ENCODE measurements at places on chromosomes 11 and 22.
A peak's percentile ranks its signal among the peaks of the same experiment; 100 is the strongest.

- no peak for DNase-seq
These were observed 24.6 kb downstream of the RASD2 start for GRCh38 chr22:35564975-35565867.

GRCh38 chr11:96002339-96002738, 78.4 kb upstream of the MTMR2 start:
- DNase-seq: no peak

GRCh38 chr11:94558468-94558867, 8.7 kb upstream of the PIWIL4 start:
- peak; percentile 89 for DNase-seq

- no peak for DNase-seq
These were observed 36.9 kb upstream of the CCND1 start for GRCh38 chr11:69604055-69604454.

- no peak for DNase-seq
These were observed 55.9 kb downstream of the KCNC1 start for GRCh38 chr11:17790453-17790852.

- DNase-seq: no peak
These were observed 785 bp downstream of the OTUB1 start for GRCh38 chr11:63986932-63987513.

GRCh38 chr11:1195682-1196515, 27.0 kb upstream of the MUC5B start:
- no peak for DNase-seq

GRCh38 chr11:57513911-57514537, 1.5 kb downstream of the SLC43A1 start:
- no peak for DNase-seq

DNA sequence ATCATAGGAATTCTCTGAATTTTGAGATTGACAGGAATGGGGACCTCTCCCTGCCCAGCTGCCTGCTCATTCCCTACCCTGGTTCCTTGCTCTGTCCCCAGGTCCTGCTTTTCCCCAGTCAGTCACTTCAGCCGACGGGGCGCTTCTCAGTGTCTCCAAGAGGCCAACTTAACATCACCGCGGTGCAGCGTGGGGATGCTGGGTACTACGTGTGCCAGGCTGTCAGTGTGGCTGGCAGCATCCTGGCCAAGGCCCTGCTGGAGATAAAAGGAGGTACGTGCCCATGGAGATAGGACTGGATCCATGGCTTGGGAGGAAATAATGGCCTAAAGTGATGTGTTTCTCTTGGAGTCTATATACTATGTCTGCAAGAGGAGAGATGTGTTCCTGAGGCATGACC, 7.0 kb downstream of the ROBO3 start:
- no peak for DNase-seq

DNA sequence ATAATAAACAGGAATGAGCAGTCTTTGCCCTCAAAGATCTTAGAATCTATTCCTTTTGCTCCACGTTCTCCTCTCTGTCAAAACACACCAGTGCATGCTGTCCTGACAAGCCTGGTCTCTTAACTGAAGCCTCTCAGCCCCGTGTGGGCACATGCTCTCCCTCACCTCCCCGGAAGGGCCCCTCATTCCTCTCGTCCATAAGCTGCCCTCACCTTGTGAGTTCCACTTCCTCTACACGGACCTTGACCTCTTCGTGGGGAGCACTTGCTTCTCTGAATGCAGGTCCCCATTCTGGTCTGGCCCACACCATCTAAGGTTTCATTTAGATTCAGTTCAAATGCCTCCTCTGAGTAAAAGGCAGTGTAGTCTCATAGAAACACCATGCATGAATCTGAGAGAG, 412.3 kb upstream of the SYN3 start:
- DNase-seq: no peak

- DNase-seq: no peak
These were observed 45.9 kb upstream of the TEAD1 start for GRCh38 chr11:12628314-12628713.

DNA sequence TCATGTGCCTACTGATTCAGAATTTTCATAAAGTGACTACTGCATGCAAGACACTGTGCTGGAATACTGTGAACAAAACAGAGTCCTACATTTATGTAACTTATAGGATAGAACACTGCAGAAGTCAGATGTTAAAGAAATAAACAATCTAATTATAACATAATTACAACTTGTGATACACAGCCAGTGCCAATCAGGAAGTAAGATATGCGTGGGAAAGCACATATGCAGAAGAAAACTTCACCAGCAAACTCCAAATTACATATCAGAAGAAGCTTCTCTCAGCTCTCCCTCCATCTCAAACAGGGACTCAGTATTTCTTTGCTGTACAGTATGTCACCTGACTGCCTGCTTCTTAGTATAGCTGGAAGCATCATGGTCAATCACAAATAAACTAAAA, 37.4 kb downstream of the PAK1 start:
- no peak for DNase-seq

- DNase-seq: no peak
These were observed 1.0 kb upstream of the PANX1 start for GRCh38 chr11:94127638-94128037.

GRCh38 chr11:128310676-128311445, 276.5 kb downstream of the ETS1 start:
- DNase-seq: no peak

DNA sequence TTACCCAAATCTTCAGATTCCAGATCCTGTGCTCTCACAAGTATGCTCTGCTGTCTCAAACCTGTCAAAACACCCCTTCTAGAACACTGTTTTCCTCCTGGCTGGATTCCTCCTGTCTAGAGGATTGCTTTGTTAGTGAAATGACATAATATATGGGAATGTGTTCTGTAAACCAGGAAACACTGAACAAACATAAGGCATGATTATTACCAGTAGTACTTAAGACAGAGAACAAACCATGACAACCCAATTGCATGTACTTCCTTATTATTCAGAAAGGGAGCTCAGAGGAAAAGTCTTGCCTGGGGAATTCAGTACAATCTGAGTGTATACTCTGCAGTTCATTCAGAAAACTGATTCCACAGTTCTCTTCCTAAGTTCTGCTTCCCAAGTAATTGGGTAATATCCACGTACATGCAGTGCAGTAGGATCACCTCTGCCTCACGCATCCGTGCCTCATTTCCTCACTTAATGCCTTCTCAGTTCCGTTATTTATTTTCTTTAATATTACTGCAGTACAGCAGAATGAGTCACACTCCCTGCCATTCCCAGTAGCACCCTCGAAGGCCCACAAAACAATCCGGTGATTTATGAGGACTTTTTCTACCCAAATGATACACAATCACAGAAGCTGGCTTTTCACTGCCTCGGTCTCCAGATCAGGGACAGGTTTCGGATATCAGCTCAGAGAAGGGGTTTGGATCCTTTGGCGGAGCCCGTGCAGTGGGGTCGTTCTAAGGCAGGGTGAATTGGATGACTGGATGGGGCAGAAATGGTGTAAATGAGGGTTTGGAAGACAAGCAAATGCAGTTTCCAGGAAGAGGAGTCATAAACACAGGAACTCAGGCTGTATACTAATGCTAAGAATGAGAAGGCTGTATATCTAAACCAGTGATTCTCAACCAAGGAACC, 896.9 kb downstream of the KCNA4 start:
- DNase-seq: no peak

- DNase-seq: no peak
These were observed 103.8 kb upstream of the CSNK2A3 start for GRCh38 chr11:11456866-11457265.

DNA sequence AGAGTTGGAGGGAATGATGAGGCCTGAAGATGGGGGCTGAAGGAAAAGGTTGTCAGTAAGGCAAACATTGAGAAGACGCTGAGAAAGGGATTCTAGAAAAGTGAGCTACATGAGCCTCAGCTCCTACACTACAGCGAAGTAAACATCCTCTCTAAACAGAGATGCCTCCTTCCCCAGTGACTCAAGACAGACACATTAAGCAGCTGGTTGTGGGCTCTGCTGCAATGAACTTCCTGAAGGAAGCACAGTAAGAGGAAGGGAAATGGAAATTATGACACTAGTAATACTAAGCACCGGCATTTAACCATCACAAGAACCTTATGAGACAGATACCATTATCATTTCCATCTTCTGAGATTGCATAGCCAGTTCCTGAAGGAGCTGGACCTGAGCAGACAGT, 190.5 kb downstream of the C11orf87 start:
- DNase-seq: peak; percentile 42

- DNase-seq: no peak
These were observed 66.4 kb downstream of the LRRC32 start for GRCh38 chr11:76604081-76604625.

- DNase-seq: no peak
These were observed 121.1 kb downstream of the PAX6 start for GRCh38 chr11:31690041-31690440.

- DNase-seq: peak; percentile 60
These were observed at the start of gene APOBEC3C for GRCh38 chr22:39013942-39014722. Gene APOBEC3C (plus strand): TSS chr22:39014257. CDS start chr22:39014363, 106 bp downstream.

- DNase-seq: no peak
These were observed 12.3 kb downstream of the IPO7 start for GRCh38 chr11:9396752-9397151.

- no peak for DNase-seq
These were observed 157.5 kb upstream of the E2F8 start for GRCh38 chr11:19398273-19398672.

DNA sequence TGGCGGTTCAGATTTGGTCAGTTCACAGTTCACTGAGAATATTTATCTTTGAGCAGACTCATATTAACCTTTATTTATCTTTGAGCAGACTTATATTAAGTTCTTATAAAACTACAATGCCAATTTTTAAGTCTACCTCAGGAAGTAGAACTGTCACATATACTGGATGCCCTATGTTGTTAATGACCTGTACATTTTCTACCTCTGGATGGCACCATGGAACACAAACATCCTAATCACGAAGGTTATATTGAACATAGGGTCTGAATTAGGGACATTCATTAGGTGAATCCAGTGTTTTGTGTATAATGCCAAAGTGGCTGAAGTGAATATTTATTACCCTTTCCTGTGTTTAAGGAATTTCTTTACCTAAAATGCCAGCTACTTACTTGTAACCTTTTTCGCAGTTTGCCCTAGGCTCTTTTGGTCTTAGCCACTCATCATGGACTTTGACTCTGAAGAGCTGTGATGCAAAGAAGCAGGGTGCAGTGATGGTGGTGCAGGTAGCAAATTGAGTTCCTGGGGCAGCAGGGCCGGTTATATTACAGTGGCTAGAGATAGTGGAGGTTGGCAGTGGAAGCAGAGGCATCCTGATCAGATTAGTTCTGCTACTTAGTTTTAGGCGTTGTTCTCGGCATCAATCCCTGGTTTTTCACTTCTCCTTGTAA, 71.8 kb downstream of the STIM1 start:
- DNase-seq: no peak

DNA sequence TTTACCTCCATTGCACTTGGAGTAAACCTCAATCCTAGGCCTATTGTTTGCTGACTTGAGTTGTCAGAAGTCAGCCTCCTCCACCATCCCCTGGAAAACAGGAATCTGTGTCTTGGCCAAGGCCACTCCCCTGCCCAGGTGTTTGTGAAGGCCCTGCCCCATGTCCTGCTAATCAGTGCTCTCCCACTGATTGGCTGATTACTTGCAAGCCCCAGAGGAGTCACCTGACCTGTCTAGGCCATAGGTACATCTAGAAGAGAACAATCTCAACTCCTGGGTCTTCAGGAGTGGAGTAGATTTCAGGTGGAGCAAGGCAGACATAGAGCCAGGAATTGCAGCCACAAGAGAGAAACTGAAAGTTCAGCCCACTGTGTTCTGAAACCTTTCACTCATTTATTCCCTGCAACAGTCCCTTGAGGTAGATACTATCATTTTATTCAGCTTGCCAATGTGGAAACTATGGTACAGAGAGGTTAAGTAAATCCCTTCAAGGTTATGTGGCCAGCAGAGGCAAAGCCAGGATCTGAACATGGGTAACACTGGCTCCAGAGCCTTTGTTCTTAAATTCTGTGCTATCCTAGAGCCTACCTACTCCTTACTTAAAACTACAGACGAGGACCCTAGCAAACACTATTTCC, 10.4 kb downstream of the OAF start:
- no peak for DNase-seq

- DNase-seq: no peak
These were observed 99.5 kb downstream of the MICAL3 start for GRCh38 chr22:17924735-17925364.

DNA sequence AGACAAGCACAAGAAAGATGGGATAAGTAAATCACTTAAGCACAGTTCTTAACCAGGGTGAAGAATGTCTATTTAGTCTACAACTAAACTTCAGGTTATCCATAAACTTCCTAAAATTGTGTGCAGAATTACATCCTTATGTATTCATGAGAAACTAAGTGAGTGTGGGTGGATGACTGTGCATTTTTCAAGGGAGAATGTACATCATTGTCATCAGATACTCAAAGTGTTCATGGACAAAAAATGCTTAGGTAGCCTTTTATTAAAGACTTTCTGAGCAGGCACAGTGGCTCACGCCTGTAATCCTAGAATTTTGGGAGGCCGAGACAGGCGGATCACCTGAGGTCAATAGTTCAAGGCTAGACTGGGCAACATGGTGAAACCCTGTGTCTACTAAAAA, 2023.8 kb downstream of the LRRC4C start:
- DNase-seq: no peak

- no peak for DNase-seq
These were observed 33.0 kb upstream of the NARS2 start for GRCh38 chr11:78607696-78608095.

GRCh38 chr11:134592391-134592990, 180.4 kb upstream of the B3GAT1 start:
- no peak for DNase-seq

- DNase-seq: peak; percentile 72
These were observed 8.6 kb downstream of the TCN1 start for GRCh38 chr11:59857439-59858434.

- DNase-seq: no peak
These were observed 4.9 kb downstream of the NDUFC2 start for GRCh38 chr11:78074756-78075155.

DNA sequence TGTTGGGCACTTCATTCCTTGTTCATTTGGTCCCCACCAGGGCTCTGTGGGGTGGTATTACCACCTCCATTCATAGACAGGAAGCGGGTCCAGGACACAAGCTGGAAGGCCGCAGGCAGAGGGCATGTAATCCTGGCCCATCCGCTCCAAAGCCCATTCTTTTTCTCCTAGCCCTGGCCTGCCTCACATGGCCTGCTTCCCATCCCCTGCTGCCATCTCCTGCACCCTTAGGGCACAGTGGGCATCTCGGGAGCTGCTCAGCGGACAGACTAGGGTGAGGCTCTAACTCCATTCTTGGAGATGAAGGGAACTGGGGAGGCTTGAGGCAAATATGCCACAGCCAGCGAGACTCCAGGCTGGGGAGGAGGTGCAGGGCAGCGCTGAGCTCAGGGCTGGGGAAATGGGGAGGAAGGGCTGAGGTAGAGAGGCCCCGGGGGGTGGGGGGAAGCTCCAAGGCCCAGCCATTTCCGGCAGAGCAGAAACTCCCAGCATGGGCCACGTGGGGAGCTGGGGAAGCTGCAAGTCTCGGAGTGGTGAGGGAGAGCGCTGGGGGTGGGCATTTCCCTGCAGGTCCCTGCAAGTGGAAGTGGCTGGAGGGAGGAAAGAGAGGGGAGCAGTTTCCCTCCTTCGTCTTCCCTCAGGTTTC, 14.3 kb upstream of the BCL9L start:
- peak; percentile 94 for DNase-seq

GRCh38 chr11:46663277-46663940, 37.0 kb downstream of the ARHGAP1 start:
- DNase-seq: no peak

- DNase-seq: no peak
These were observed 119.2 kb upstream of the C11orf87 start for GRCh38 chr11:109302591-109303334.
